ENCODE measurements at places on chromosomes 16 and 17.

- no peak for DNase-seq
Measured at GRCh38 chr16:57331355-57331754, 27.2 kb upstream of the CCL22 start.

GRCh38 chr16:8583199-8583598 is 7.1 kb downstream of the TMEM114 start:
- DNase-seq, result no peak

GRCh38 chr17:43644081-43644480 is 17.6 kb downstream of the MEOX1 start:
- DNase-seq, result no peak

DNA sequence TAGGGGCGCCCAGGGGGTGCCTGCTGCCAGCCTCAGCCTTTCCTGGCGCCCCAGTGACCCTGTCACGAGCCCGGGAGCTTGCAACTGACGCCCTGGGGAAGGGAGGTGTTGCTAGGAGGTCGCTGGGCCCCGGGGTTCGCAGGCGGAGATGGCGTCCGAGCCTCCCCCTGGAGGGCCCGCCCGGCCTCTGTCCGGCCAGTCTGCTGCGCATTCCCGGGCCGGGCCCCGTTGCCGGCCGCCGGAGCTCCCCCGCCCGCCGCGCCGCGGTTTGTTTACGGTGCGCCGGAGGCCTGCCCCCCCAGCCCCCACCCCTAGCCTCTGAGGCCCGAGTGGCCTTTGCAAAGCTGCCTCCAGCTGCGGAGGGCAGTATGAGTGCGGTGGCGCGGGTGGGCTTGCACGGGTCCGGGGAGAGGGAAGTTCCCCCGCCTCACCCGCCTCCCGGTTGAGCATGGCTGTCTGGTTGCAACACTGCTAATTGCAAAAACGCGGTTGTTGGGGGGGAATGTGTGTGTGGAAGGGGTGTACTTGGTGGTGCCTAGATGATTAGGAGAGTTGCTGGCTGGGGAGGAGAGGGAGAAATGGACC is 514 bp downstream of the THRA start:
- peak; percentile 26 for DNase-seq

DNA sequence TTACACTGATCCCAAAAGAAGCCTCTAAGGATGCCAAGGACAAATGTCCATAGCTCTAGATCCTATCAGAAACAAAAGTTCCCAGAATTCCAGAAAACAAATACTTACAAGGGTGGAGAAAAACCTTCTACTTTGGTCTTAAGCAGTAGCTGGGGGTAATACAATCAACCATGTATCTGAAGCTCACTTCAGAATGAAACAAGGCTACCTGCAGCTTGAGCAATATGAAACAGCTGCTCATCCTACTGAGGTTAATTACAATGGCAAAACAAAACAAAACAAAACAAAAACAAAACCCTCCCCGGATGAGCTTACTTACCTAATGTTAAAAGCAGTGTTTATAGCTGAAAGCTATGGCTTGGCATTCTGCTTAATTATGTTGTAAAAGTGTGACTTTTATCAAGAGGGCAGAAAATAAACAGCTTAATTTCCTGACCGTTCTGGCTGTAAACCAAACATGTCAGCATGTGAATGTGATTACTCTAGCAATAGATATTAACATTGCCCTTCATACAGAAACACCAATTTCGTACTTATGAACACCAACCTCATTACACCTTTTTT is 10.5 kb downstream of the PDZD9 start:
- no peak for DNase-seq

DNA sequence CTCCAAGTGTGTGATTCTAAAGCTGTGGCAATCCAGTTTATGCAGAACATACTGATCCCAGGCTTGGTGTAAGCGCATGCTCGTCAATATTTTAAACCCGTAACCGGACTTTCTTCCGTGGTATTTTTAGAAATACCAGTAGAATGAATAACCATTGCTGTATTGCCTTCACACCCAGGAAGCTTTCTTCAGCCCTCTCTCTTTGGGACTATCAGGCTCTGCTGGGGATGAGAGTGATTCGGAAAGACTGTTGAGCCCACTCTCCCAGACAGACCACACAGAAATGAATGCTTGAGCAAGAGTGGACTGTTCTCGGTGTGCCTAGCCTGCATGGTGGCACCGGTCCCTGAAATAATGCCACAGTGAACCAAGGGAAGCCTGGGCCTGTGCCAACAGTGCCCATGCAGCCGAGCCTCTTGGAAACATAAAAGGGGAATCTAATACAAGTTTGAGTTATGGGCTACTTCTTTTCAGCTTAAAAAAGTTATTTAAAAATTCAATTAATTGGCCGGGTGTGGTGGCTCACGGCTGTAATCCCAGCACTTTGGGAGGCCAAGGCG is 89.9 kb upstream of the ELAC2 start:
- no peak for DNase-seq

- no peak for DNase-seq
Measured at GRCh38 chr17:81240761-81241160, 1.6 kb downstream of the NDUFAF8 start.

DNA sequence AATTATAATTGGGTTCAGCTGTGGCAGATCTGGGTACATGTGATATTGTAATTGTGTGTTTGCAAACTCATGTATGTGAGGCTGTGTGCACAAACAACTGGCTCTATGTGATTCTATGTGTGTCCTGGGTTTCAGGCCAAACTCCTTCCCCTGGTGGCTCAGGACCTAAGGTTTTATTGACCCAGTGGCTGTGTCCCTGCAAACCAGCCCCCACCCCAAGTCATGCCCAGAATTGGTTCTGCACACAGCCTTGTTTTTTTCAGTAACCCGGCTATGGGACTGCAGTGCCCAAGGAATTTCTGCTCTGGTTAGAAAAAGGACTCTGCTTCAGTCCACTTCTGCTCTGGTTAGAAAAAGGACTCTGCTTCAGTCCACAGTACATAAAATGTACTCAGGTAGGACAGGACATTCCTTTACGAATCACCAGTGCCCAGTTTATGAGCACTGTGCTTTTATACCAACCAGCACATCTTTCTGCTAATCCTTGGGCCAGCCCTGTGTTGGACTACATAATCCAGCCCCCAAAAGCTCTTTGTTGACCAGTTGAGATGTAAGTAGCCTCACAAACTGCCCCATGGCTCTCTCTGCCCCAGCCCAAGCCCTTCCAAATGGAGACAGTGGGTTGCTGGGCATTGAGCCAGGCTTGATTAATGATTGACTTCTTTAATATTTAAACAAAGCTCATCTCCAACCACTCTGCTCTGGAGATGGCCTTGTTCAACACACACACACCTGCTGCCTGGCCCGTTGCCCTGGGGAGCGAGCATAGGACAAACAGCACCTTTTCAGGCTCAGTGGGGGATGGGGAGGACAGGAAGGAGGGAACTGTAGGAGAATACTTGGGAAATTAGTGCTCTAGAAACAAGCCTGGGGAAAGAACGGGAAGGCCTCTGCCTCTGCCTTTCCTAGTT is 2.9 kb upstream of the KCNH6 start:
- DNase-seq, result no peak

DNA sequence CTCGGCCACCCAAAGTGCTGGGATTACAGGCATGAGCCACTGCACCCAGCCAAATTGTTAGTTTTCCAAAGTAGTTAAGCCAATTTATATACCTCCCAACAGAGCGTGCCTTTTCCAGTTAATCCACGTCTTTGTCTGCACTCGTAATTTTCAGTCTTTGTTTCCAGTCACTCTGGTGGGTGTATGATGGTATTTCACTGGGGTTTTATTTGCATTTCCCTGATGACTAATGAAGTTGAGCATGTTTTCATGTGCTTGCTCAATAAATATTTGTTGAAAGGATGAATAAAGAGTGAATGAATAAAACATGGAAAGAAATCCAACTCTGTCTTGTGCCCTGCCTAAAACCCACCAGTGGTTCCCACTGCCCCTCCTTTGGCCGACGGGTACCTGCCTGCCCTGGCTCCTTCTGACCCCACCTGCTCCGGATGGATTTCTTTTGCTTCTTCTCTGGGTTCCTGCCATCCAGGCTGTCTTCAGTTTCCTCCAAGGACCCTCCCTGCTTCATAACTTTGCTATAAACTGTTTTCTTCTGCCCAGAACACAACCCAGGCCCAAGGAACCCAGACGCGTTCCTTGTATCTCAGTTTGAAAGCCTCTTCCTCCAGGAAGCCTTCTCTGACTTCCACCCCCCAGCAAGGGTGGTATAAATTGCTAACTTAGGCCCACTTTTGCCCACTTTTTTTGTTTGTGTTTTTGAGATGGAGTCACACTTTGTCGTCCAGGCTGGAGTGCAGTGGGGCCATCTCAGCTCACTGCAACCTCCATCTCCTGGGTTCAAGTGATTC is 3.0 kb upstream of the ABCC1 start:
- DNase-seq, result no peak

DNA sequence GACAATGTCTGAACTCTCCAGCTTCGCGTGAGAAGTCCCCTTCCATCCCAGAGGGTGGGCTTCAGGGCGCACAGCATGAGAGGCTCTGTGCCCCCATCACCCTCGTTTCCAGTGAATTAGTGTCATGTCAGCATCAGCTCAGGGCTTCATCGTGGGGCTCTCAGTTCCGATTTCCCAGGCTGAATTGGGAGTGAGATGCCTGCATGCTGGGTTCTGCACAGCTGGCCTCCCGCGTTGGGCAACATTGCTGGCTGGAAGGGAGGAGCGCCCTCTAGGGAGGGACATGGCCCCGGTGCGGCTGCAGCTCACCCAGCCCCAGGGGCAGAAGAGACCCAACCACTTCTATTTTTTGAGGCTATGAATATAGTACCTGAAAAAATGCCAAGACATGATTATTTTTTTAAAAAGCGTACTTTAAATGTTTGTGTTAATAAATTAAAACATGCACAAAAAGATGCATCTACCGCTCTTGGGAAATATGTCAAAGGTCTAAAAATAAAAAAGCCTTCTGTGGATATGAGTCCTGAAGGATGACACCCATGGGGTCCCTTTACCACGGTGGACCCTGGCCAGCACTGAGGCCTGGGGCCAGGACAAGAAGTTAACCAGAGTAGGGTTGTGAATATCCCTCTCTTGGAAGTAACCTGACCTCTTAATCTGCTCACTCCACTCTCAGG is 10.5 kb upstream of the ITGAD start:
- peak; percentile 76 for DNase-seq

GRCh38 chr16:12543700-12544476 is 259.8 kb downstream of the CPPED1 start:
- DNase-seq, result no peak

DNA sequence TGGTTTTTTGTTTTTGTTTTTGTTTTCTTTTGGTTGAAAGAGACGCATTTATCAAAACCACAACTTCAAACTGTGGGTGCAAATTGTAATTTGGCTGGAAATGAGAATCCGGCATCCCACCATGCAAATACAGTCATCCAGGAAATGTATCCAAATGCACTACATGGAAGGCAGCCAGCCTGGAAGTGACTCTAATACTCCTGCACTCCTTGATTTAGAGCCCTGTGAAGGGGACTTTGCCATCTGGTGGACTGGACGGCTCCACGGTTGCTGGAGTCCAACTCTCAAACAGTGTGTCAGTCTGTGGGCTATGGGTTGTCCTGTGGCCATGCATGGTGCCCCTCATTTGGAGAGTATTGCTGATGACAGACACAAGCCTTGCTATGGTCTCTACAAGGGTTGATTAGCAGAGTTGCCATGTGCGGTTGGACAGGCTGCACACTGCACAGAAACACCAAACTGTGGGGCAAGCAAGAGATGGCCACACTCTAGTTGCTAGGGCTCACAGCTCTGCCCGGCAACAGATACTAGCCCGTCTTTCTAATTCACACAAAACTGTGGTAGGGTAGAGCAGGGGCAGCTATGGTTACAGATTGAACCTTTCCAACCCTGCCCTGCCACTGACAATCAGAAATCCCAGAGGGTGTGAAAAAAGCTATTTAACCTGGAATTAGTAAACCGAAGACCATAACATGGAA is 62.4 kb downstream of the VAT1L start:
- DNase-seq, result no peak
